ENCODE measurements at places on chromosomes 1 and 21.

GRCh38 chr1:229672246-229672645, 46.2 kb downstream of the URB2 start:
- no peak for DNase-seq

DNA sequence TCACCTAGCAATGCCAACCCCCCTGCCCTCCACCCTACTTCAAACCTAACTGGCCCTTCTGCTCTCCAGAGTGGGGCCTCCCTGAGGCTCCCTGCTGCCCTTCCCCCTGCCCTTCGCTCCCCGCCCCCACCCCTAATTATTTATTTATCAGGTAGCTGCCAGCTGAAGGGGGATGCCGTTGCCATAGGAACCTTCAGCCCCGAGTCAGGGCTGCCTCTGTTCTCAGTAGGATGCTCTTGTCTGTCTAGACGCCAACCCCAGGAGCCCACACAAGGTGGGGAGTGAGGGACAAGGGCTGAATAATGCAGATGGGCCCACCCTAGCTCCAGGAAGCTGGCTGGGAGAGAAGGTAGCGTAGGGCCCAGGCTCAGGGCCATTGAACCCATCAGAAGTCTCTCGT, 41.1 kb downstream of the NKAIN1 start:
- DNase-seq, result no peak

- DNase-seq, result peak; percentile 91
Measured at GRCh38 chr1:8090241-8090702, 64.2 kb upstream of the ERRFI1 start.

DNA sequence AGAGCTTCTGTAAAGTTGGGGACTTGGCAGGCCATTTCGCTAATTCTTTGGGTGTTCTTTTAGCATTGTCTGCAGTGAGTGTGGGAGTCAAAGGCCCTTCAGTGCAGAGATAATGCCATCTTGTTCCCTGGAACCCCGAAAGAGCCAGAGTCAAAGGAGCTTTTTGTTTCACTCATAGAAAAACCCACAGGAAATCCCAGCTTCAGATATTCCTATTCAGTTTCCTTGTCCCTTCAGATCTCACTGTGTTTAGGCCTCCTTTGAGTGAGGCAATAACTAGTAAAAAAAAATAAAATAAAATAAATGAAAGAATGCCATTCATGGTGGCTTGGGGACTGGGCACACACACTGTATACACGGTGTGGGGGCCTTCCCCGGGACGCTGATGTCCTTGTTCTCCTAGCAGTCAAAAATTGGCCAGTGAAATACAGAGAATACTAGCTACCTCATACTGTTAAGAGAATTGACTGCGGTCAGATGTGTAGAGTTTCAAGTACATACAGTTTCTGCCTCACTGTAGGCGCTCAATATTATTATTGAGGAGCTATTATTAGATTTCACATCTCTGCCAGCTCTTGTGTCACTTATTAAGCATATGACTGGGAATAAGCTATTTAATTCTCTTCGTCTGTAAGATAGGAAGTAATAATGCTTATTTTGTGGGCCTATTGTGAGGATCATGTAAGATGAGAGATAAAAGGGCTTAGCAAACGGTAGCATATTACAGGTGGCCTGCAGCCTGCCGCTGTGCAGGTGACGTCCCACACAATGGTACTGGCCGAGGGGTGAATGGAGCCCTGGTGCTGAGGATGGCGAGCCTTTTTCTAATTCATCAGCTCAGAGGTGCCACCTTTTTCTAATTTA, 16.7 kb downstream of the DISC1 start:
- DNase-seq, result no peak

GRCh38 chr1:54754045-54754444, 10.3 kb downstream of the PARS2 start:
- no peak for DNase-seq

- no peak for DNase-seq
Measured at GRCh38 chr21:46424039-46424591, 34.6 kb upstream of the DIP2A start.

DNA sequence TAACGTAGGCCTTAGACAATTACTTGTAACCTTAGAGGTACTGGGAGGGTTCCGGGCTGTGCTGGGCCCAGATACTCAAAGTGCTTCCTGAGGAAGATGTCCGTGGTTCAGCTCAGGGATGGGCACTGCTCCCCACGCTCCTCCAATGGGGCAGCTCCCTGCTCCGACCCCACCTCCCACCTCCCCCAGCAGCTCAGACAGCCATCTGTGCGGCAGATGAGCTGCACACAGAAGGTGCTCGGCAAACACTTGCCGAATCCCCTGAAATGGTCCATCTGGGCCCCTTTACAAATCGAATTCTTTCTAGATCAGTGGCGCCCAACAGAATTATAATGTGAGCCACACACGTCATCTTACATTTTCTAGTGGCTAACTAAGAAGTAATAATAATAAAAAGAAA, 242.4 kb upstream of the RAB4A start:
- DNase-seq, result no peak

GRCh38 chr1:186442651-186443375, 18.1 kb downstream of the PDC start:
- DNase-seq, result peak; percentile 57

- DNase-seq, result no peak
Measured at GRCh38 chr1:13554798-13555197, 28.8 kb upstream of the PDPN start.

GRCh38 chr1:164261691-164262240, 297.2 kb upstream of the PBX1 start:
- no peak for DNase-seq

DNA sequence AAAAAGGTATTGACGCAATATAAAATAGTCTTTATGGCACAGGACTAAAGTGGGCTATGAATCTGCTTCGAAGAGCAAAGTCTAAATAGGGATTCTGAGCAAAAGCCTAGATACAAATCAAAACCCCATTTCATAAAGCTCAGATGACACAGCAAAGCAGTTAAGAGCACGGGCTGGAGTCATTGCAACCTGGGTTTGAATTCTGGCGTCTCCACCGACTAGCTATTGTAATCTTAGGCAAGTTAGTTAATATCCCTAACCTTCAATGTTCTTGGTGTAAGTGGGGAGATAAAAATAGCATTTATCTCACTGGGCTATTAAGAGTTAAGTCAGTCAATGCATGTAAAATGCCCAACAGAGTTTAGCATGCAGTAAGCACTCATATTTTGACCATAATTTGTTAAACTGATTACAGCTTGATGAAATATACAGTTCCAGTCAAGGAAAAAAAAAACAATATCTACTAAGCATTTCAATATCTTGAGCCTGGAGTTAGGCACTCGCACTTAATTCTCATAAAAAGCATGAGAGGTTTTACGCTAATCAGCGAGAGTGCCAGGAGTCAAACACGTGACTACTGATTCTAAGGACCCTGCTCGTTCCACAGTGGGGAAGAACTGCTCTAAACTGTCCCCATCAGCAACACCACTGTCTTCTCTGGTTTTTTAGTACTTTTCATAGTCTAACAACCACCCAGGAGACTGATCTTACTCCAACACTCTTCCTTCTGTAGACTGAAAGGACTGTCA, 75.5 kb downstream of the JAK1 start:
- DNase-seq, result no peak

DNA sequence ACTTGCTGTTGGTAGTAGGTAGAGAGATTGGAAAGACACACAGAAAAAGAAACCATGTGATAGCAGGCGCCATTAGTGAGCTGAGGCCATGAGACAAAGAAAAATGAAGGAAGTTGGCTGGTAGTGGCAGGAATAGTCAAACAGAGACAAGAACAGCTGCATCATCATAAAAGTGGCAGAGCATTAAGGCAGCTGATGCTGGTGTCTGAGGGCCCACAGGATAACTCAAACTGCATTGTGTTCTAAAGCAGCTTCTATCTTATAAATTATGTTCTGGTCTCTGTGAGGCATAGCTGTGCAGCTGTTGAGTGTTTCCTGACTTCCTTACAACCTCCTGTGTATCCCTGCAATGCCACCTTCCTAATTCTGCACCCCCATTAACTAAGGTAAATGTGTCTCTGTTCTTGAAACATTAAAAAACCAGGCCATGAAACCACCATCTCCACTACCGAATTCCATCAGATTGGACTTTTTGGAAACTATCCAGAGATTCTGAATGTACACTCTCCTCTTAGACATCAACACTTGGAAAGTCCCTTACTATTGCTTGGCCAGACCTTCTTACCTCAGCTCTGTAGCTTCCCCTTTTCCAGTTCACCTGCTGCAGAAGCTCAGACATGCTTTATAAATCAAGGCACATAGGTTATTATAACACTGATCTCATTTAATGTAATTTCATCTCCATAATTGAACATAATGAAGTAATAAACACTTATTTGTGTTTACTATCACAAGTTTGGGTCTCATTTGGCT, 23.4 kb upstream of the ARHGAP29 start:
- DNase-seq, result no peak

GRCh38 chr1:108050158-108050557, 85.2 kb upstream of the VAV3 start:
- DNase-seq, result no peak

DNA sequence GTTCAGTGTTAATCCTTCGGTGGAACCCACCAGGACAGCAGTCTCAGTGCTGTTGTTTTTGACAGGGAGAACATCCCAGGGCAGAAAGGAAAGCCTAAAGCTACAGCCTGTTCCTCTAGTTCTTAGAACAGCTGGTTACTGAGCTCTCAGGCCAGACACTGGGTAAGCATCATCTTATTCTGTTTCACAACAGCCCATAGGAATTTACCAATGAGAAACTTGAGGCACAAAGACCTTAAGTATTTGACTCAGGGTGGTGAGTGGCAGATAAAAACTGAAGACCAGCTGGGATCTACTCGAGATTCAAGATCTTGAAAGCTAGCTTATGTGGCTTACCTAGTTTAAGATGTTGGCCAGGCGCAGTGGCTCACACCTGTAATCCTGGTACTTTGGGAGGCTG, 9.4 kb upstream of the NEK2 start:
- no peak for DNase-seq

GRCh38 chr1:9593492-9594465, 5.1 kb downstream of the TMEM201 start:
- peak; percentile 69 for DNase-seq

DNA sequence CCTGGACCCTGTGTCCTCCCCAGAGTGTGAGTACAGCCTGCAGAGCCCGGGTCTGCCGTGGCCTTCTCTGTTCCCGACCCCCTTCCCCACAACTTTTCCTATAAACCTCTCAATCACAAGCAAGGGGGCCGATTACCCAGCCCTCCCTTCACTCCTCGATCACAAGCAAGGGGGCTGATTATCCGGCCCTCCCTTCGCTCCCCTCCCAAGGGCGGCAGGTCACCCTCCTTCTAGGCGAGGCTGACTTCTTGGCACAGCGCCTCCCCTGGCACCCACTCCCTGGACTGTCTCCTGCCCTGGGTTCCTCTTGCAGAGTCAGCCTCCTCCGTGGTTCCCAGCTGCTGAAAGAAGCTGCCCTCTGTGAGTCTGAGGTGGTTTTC, 12.3 kb upstream of the LDLRAP1 start:
- DNase-seq, result no peak

- peak; percentile 87 for DNase-seq
Measured at GRCh38 chr1:8015036-8015808, 10.9 kb downstream of the ERRFI1 start.

DNA sequence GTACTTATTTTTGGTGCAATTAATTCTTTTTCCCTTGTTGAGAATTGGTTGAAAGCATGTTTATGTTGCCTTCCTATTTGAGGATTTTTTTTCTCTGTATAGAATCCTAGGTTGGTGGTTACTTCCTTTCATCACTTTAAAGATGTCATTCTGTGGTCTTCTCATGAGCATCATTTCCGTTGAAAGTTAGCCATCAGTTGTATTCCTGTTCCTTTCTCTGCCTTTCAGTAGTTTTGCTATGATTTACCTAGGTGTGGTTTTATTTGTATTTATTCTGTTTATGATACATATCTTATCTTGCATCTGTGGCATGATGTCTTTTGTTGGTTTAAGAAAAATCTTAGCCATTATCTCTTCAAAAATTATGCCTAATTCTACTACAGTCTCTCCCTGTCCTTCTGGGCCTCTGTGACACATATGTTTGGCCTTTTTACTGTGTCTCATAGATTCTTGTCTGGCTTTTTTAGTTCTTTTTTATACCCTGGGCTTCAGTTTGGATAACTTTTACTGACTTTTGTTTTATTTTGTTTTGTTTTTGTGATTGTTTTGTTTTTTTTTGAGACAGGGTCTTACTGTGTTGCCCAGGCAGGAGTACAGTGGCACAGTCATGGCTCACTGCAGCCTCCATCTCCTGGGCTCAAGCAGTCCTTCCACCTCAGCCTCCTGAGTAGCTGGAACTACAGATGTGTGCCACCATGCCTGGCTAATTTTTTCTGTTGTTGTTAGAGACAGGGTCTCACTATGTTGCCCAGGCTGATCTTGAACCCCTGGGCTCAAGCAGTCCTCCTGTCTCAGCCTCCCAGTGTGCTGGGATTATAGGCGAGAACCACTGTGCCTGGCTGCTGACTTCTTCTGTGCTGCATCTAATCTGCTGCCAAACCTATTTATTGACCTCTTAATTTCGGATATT, 24.1 kb downstream of the PTGFRN start:
- DNase-seq, result no peak

DNA sequence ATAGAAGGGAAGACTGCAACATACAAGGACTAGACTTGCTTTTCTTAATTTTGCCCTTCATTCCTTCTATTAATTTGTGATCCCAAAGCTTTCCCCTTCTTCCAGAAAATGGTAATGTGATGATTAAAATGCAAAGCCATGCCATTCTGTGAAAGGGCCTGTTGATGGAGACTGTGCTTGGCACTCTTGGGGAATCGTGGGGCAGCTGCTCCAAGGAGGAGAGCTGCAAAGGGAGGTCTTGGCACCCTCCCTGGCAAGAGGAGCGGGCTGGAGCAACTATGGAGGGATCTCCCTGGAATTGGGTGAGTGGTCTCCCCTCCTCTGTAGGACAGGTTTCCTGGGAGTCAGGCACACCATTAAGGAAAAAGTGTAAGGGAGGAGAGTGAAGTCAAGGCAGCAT, 16.6 kb downstream of the CACNA1S start:
- no peak for DNase-seq

GRCh38 chr1:109500941-109501381, 7.1 kb downstream of the CYB561D1 start:
- peak; percentile 63 for DNase-seq

DNA sequence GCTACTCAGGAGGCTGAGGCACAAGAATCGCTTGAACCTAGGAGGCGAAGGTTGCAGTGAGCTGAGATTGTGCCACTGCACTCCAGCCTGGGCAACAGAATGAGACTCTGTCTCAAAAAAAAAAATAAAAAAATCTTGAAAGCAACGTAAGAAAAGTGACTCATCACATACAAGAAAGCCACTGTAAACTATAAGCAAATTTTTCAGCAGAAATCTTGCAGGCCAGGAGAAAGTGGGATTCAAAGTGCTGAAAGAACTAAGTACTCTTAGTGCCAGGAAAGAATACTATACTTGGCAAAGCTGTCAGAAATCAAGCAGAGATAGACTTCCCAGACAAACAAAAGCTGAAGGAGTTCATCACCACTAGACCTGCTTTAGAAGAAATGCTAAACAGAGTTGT, 4.4 kb upstream of the HMGN1 start:
- no peak for DNase-seq

GRCh38 chr1:84504580-84505492, 1.4 kb upstream of the SPATA1 start:
- DNase-seq, result peak; percentile 68

All from EL (cell line).